ENCODE measurements at places on chromosomes 1 and 21. TPM values are rescaled to one million over a fixed set of nuclear protein-coding genes. Genes with fewer than 3 reads are reported as not detected.
A peak's percentile ranks its signal among the peaks of the same experiment; 100 is the strongest.

DNA sequence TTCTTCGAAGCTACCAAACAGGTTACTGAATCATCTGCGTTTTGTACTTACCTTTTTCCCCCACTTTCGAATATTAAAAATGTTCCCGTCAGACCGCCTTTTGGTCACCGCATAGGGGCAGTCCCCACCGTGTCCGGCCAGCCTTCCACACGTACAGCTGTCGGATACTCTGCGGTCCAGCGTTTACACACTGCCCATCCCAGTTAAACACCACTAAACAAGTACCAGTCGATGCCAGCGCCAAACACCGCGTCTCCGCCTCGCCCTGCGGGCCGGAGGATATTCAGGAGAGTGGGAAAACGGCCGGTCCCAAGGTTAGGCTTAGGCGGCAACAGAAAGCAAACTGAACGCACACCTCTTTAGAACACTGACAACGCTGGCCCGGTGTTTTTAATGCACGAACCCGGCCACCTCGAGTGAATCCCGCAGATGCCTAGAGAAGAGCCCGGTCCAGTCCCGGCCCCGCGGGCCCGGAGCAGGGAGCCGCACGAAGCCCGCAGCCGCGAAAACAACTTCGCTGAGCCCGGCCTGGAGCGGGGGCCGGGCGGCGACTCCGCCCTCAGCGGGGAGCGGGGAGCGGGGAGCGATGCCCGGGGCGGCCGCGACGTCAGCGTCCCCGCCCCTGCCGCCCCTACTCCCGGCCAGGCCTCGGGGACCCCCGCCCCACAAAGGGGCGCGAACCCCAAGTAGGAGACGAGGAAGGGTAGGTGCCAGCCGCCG lies 730 bp upstream of the PHF13 start:
- no peak for DNase-seq

GRCh38 chr21:43267391-43268085 lies 98.7 kb downstream of the CRYAA start:
- DNase-seq: no peak

The BRDT gene
- not detected for total RNA-seq

DNA sequence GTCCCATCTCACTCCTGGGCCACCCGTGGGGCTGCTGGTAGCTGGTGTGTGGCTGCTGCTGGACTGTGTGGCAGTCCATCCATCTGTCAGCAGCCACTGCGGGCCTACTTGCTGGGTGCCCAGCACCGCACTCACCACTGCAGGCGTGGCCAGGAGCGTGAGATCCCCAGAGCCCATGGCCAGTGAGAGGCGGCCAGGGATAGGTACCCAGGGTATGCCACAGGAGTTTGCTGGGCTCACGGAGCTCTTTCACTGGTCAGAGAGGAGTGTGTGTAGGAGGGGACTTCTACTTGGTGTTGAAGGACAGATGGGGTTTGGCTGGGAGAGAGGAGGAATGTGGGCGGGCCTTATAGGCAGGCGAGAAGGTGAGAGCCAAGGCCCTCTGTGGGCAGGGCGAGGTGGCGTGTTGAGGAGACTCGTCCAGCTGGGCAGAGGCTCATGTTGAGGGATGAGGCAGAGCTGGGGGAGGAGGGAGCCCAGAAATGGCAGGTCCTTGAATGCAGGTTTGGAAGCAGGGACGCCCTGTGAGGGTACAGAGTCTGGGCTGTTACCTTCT lies 15.0 kb downstream of the QSOX1 start:
- DNase-seq: no peak

DNA sequence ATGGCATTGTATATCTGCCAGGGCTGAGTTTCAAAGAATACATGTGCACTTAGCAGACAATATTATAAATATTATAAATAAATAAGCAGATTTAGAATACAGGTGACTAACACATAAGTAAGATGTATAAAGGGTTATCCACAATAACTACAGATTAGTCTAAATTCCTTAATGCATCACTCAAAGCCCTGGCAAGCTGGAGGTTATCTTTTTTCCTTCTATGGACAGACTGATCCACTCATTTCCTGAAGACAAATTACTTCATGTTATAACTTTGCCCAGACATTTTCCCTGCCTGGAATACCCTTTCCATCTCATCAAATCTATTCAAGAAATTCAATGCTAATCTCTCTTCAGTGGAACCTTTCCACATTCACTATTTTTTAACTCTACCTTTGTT lies 38.8 kb downstream of the LUZP1 start:
- no peak for DNase-seq

The CR1 gene
- total RNA-seq: not detected

The CD34 gene
- not detected for total RNA-seq

GRCh38 chr1:41503538-41504113 lies 19.1 kb upstream of the EDN2 start:
- peak; percentile 69 for DNase-seq
